ENCODE measurements at places on chromosomes 2 and 18.

GRCh38 chr2:232528746-232529460, 2.9 kb downstream of the CHRND start:
- no peak for DNase-seq

DNA sequence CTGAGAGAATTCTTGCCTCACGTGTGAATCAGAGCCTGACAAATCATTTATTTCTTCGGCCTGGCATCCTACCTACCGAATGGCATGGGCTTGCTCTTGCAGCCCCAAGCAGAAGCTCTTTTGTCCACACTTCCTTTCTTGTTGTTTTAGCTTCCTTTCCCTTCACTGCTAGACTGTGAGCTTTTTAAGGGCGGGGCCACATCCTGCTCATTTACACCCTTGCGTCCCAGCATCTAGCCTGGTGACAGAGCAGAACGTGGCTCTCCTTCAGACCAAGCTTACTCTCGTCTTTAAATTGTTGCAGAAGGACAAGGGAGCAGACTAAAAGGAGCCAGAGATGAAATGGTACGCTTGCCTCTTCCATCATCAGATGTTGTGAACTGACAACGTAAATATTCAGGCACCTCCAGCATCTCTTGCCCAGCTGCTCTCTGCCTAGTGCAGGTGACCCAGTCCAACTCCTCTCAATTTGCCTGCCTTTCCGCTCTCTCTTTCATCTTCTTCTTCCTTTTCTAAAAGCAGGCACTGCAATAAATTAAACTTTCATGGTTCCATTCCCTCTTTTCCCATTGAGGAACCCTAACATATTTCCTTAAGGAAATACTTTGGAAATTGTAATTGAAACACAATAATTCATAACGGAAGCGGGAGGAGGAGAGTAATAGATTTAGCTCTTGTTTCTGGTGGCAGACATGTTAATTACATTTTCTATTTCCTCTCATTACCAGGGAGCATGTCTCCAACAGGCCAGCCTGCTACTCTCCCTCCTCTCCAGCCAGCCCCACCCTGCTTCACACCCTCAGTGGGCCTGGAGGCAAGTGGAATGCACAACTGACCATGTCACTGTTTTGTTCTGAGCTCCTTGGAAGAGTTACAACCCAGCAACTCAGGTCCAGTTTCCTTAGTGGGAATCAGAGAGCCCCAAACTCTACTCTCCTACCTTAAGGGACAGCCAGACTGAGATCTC, 228.1 kb upstream of the TRIB2 start:
- no peak for DNase-seq

GRCh38 chr2:222753251-222753824, 81.9 kb downstream of the MOGAT1 start:
- no peak for DNase-seq

DNA sequence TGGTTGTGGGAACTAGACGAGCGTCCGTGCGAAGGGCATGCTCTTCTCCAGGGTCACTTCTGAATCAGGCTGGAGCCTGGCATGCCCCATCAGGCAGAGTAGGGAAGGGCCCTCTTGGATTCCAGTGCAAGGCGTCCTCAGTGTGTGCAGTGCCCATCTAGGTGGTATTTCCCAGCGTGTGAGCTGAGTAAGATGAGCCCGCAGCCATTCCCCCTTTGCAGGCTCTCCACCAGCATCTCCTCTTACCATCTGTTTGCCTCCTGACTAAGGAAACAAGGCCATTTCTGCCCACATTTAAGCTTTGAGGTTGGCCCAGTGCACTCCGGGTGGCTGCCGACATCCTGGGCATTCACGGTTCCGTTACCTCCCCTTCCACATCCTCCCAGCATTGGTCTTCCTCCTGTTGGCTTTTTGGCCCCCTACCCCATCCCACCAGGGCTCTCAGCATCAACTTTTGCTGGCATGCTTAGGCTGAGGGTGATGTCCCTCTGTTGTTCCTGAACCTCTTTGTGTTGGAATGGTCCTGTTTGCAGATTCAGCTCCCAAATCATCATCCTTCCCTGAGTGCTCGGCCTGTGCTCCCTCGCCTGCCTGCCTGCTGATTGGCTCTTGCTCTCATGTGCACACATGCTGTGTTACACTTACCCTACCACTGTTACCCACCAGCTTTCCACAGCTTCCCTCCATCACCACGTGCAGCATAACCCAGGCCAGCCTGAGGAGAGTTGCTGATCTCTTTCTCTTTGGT, 11.8 kb downstream of the CEP68 start:
- DNase-seq = no peak

- DNase-seq = no peak
These were observed 17.9 kb downstream of the RAB12 start for GRCh38 chr18:8627107-8627472.

DNA sequence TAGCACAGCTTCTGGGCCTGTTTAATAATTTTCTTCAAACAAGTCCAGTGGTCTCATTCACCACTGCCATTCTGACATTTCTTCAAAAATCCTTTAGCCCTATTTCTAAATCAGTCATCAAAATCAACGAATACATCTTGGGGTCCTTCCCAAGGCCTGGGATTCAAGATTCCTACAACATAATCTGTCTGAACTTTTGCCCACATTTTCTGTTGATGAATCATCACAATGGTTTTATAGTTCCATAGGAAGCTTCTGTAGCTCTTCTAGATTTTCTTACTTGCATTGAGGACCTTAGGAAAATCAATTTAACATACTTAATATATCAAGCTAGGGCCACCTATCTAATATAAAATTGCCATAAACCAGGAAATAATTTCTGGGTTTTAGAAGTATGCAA, 811.8 kb upstream of the ACVR2A start:
- DNase-seq = no peak

DNA sequence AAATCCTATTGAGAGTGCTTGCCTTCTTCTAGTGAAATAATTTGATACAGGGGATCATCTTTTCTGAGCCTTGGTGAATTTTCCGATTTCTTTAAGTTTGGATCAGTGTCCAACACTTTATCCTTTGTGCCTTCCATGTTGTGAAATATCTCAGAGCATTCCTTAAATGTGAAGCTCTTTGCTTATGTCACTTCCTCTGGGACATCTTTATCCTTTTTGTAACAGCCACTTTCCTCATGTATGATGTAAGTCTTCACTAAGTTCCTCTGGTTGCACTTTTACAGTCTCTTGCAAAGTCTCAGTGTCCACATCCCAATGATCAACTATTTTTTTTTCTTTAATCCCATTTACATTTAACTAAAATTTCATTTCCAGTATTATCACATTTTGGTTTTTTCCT, 254.2 kb downstream of the EN1 start:
- no peak for DNase-seq

DNA sequence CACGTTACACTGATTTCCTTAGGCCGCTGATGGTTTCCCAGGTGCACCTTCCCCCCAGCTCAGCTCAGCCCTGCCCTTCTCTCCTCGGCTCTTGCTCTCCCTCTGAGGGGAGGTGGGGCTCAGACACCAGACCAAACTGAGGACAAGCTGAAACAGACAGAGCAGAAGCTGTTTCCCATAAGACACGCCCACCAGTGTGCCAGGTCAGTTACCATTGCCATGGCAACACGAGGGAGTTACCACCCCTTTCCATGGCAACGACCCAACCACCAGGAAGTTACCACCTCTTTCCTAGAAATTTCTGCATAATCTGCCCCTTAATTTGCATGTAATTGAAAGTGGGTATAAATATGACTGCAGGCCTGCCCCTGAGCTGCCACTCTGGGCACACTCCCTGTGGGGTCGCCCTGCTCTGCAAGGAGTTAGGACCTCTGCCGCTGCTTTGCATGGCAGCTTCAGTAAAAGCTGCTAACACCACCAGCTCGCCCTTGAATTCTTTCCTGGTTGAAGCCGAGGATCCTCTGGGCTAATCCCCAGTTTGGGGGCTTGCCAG, 120.9 kb upstream of the SMIM21 start:
- no peak for DNase-seq

DNA sequence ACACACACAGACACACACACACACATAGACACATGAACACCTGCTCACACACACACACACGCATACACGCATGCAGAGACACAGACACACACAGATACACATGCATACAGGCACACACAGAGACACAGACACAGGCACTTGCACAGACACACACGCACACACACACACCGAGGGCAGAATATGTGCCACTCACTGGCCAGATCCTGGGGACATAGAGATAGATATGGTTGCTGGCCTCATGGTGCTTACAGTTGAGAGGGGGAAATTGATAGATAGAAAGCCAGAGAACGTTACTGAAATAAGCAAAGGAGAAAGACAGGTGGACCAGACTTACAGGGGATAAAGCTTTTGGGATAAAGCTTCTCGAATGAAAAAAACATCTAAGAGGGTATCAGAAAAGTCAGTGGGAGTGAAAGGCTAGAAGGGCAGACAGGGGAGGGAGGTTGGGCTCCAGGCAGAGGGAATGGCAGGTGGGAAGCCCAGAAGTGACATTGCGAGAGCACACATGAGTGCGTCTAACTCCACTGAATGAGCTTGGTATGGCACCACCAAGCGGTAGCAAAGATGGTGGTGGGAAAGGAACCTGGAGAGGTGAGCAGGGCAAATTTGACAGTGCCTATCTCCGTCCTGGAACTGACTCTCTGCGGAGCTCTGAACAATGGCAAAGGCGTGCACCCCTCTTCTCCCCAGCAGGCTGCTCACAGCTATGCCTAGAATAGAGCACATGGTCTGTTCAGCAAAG, 390.1 kb upstream of the TRIB2 start:
- DNase-seq = no peak

DNA sequence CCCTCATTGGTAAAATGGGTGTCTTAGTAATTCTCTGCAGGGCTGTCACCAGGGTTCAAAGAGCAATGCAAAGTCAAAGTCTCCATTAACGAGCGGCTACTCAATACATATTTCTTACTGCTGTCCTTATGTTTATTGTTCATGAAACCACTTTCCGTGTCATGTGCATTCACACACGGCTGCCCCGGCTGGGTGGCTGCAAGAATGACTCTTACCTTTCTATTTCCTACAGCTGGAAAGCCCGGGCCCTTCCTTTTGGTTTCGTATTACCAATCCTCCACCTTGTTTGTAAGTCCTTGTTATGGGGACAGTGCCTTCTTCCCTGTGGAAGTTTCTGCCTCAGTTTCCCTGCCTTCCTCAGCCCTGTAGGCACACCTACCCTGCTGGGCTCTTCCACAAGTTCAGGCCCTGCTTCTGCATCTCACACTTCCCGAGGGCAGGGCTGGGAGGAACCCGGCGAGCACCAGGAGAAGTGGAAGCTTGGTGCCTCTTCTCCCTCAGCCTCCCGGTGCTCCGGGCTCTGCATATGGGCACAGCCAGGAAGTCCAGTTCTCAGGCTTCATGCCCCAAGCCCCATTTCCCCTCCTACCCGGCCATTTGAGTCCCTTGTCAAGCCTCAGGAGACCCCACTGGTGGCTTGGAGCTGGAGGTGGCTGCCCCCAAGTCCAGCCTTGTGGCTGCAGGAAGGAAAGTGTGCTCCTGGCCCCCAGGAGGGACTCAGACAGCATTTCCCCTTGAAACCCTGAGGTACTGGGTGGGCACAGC, 18.7 kb upstream of the ACKR3 start:
- no peak for DNase-seq

- no peak for DNase-seq
These were observed 60.5 kb downstream of the CDH7 start for GRCh38 chr18:65811307-65811706.

- no peak for DNase-seq
These were observed 24.3 kb downstream of the NCK2 start for GRCh38 chr2:105768961-105769452.

GRCh38 chr18:70559446-70559845, 270.6 kb downstream of the SOCS6 start:
- no peak for DNase-seq

DNA sequence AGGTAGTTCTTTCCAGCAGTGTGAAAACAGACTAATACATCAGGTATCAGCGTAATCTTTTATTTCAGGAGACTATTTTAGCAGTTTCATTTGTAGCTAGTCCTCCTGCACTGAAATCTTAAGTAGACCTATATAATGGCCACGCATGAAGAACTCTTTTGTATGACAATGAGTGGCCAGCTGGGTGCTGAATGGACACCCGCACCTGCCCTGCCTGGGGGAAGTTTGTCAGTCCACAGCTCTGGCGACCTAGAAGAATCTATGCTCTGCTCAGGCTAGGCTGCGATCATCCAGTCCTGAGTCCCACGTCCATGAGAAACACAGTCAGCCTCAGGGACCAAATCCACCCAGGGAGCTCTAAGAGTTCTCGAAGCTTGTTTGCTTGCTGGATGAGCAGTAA, 709.2 kb upstream of the ID2 start:
- DNase-seq = no peak

DNA sequence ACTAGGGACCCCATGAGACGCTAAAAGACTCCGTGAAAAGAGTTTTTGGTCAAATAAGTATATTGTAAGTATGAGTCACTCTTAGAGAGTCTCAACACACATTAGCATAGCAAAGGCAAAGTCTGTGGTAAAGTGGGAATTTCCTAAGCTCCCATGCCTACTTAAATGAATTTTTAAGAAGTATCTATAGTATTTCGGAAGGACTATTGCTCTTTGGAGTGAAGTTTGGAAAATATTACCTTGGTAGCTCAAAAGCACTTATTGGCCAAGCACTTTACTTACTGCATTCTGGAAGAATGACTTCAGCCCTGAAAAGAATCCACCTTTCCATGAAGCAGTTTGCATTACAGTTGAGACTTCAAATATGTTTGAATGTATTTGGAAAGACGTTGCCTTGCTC, 57.1 kb downstream of the CAVIN2 start:
- DNase-seq = no peak

DNA sequence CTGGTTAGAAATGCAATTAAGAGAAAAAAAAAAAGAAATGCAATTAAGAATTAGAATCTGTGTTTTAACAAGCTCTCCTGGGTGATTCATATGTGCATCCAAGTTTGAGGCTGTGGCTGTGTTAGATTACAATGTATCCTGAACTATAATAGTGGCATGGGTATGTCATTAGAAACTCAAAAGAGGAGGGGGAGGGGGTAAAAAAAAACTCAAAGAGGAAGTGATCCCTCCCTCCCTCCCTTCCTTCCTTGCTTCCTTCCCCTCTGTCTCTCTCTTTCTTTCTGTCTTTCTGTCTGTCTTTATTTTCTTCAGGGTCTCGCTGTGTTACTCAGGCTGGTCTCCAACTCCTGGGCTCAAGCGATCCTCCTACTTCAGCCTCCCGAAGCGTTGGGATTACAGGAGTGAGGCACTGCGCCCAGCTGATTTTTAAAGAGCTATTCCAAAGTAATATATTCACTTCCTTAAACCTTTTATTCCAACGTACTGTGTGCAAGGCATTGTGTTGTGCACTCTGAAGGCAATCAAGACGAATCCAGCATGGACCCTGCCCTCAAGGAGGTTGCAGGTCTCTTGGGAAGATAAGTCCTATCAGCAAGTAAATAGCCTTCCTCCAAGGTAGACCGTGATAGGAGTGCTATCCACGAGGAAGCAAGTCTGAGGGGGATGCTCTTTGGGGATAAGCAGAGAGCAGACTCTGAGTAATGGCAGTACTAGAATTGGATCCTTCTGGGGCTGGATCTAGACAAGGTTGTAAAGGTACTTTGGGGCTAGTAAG, 35.9 kb upstream of the MCFD2 start:
- no peak for DNase-seq

DNA sequence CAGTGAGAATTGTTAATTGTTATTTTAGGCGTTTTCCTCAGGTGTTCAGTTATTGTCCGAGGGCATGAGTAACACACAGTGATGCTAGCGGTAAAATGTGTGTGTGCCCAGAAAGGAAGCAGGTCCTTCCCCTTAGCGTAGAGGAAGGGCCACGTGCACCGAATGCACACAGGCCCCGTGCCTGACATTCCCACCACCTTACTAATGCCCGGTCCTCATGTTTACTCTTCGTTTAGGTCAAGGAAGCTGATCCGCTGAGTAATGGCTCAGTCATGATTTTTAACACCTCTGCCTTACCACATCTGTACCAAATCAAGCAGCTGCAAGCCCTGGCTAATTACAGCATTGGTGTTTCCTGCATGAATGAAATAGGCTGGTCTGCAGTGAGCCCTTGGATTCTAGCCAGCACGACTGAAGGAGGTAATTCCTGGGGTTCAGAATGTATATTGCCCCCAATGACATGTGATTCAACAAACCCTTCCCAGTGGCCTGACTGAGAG, 76.7 kb downstream of the MERTK start:
- DNase-seq = no peak
